ENCODE measurements at places on chromosomes 6 and 20. TPM values are rescaled to one million over a fixed set of nuclear protein-coding genes. Genes with fewer than 3 reads are reported as not detected.
A peak's percentile ranks its signal among the peaks of the same experiment; 100 is the strongest.

DNA sequence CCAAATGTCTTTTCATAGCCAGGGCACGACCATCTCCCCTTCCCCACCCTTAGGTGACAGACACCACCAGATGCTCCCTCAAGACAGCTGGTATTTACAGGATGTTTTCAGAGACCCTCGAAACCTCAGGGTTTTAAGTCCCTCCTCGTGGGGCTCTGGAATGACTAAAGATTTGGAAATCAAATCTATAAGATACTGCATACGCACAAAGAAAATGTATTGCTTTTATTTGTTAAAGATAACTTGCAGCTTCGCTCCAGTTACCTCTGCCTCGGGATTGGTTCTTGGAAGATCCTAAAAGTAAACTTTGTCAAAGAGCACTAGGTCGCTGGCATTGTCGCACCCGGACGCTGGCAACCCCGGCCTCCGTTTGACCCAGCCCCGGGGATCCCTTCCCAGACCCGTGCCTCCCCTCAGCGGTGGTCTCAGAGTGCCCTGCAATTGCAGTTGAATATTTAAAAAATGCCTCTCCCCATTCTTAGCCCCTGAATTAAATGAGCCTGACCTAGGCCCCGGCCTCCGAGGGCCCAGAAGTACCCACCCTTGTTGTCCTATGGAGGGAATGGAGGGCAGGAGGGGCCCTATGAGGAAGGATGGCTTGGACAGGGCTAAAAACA, 7.1 kb downstream of the PAX1 start:
- DNase-seq: no peak

Gene PRDM1
- 1.5 TPM for total RNA-seq

GRCh38 chr6:137823826-137824555, 43.1 kb upstream of the TNFAIP3 start:
- no peak for DNase-seq

- DNase-seq: no peak
Observed at GRCh38 chr6:111984081-111984480, 69.8 kb upstream of the CCN6 start.

Gene OR11A1
- not detected for total RNA-seq

Gene ISM1
- under 0.01 TPM for total RNA-seq

GRCh38 chr6:4687989-4688947, 87.9 kb upstream of the CDYL start:
- peak; percentile 60 for DNase-seq

DNA sequence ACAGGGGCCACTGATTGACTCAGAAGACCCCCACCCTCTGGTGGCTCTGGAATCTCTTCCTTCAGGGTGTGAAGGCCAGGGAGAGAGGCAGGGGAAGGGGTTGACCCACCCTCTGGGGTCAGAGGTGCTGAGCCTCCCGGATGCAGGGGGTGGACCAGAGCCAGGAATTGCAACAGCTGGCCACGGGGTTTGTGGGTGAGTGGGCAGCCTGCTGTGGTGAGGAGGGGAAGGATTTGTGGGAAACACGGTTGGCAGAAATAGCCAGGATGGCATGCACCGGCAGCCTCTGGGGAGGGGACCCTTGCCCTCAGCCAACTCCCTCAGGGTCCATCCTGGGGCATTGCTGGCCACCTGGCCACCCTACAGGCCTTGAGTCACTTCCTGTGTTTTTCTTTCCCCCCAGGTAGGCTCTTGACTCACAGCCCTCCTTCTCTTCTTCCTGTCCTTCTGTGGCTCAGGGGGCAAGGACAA, 92.8 kb downstream of the MRPL14 start:
- no peak for DNase-seq

DNA sequence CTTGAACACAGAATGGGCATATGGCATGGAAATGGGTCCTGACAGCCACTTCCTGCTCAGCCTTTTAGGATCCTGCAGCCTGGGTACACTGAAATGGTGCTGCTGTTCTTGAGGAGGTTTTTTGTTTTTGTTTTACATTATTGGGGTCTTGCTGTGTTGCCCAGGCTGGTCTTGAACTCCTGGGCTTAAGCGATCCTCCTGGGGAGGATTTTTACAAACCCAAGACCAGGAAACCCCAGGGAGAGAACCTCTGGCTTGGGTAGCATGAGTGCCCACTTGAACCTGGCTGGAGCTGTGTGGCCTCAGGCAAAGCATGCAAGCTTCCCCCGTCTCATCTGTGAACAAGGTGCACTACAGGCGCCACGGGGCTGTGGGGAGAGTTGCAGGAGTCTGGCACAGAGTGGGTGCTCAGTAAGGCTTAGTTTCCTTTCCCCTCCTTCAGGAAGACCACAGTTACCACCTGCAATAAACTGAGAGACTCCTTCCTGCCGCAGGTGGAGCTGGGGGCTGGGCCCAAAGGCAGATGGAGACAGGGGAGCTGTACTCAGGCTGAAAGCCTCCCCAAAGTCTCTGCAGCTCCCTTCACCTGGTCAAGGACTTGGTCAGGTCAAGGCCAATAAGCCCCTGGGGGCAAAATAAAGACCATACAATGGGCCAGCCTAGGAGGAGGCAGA, 1.8 kb downstream of the SLA2 start:
- no peak for DNase-seq

All from dermis microvascular lymphatic vessel endothelial cell (primary cell).